ENCODE measurements at places on chromosomes 3 and 15. TPM values are rescaled to one million over a fixed set of nuclear protein-coding genes. Genes with fewer than 3 reads are reported as not detected.

GRCh38 chr3:110243081-110243480 is 828.5 kb upstream of the NECTIN3 start:
- DNase-seq = no peak
- H3K36me3 ChIP-seq = no peaks in the 10 kb centered on the region
- no peaks in the 10 kb centered on the region for H3K4me1 ChIP-seq

- H3K4me3 ChIP-seq = no peak overlapping the region
- H3K36me3 ChIP-seq = no peaks in the 10 kb centered on the region
- no peaks in the 10 kb centered on the region for H3K4me1 ChIP-seq
- DNase-seq = no peak
- no peak overlapping the region for H3K27ac ChIP-seq
These were observed 54.5 kb upstream of the ARL14 start for GRCh38 chr3:160622263-160623045.

DNA sequence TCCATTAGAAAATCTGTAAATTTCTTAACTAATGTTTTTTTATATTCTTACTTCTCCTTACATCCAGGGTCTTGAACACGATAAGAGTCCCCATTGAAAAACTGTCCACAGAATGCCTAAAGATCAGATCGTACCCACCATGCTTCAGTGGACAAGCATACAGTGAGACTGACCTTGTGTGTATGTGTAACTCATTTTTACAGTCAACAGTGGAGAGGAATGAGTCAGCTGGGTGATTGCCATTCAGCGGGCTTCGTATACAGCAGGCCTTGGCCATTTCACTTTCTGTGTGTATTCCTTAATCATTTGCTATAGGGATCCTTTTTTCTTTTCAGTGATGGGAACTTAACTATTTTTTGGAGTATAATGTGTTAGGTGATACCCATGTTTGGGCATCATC is 10.6 kb downstream of the PARP14 start:
- H3K27ac ChIP-seq = no peak overlapping the region
- H3K36me3 ChIP-seq = peaks cover 51% of the 10 kb centered on the region
- no peak overlapping the region for H3K4me3 ChIP-seq
- no peaks in the 10 kb centered on the region for H3K27me3 ChIP-seq
- DNase-seq = no peak
- H3K4me1 ChIP-seq = no peaks in the 10 kb centered on the region

- no peaks in the 10 kb centered on the region for H3K36me3 ChIP-seq
- no peaks in the 10 kb centered on the region for H3K4me1 ChIP-seq
- no peaks in the 10 kb centered on the region for H3K27me3 ChIP-seq
These were observed 455.6 kb upstream of the RARB start for GRCh38 chr3:24972491-24972890.

DNA sequence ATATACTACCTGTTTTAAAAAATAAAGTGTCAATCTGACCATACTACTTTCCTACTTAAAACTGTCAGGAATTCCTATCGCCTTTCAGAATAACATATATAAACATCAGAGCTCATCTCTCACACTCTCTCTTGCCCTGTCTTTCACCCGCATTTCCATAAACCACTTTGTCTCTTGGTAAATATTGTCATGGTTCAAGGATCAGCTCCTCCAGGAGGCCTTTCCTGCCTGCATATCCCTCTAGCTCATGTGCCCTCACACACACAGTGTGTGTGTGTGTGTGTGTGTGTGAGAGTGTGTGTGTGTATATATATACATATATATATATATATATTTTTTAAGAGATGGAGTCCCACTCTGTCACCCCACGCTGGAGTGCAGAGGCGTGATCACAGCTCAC is 6.7 kb downstream of the SUMF1 start:
- no peaks in the 10 kb centered on the region for H3K27me3 ChIP-seq
- DNase-seq = no peak
- no peak overlapping the region for H3K4me3 ChIP-seq
- H3K27ac ChIP-seq = no peak overlapping the region
- H3K36me3 ChIP-seq = no peaks in the 10 kb centered on the region

Gene FBXO40
- 0.11 TPM for total RNA-seq

All from suprapubic skin (tissue), 4 donors.